ENCODE measurements at places on chromosomes 13 and 19. TPM values are rescaled to one million over a fixed set of nuclear protein-coding genes. Genes with fewer than 3 reads are reported as not detected.

GRCh38 chr13:45300190-45300985 lies 40.6 kb downstream of the TPT1 start:
- no peak for DNase-seq
- no peaks in the 10 kb centered on the region for H3K27me3 ChIP-seq
- no peaks in the 10 kb centered on the region for H3K36me3 ChIP-seq

FPR2 gene
- not detected for total RNA-seq

DNA sequence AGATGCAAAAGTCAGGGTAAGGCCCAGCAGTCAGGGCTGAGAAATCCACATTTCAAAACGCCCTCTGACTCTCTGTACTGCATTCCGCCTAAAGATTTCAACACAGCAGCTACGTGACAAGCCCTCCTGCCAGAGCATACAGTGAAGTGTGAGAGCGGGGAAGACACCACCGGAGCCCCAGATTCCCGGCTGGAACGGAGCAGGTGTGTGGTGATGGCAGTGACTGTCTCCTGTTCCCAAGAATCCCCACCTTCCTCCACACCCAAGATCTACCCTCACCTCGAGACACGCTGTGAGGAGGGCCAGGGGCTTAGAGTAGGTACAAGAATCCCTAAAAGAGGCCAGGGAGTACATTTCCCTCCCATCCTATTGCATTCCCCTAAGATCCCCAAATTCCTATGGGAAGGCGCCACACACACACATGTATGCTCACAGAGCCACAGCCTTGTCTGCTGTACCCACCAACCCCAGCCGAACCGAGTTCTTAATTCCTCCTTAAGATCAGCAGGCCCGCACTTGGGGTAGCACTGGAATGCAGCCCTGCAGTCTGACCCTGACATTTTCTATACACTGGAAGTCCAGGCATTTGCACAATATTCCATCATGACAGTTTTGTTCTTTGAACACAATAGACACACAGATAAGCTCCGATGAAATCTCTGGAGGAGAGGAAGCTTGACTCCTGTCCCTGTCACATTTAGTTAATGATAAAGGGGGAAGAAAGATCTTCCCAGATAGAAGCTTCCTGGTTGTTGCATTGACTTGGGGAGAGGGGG lies 102.9 kb downstream of the FOXO1 start:
- no peak overlapping the region for H3K27ac ChIP-seq
- no peaks in the 10 kb centered on the region for H3K27me3 ChIP-seq
- no peak for DNase-seq
- H3K4me1 ChIP-seq = peaks cover 3% of the 10 kb centered on the region

- H3K36me3 ChIP-seq = peaks cover 23% of the 10 kb centered on the region
- H3K27ac ChIP-seq = no peak overlapping the region
- no peak for DNase-seq
- no peaks in the 10 kb centered on the region for H3K4me1 ChIP-seq
Measured at GRCh38 chr19:54616821-54617560, 13.3 kb upstream of the LILRB1 start.

ZNF677 gene
- total RNA-seq = 63.0 TPM

ELSPBP1 gene
- not detected for total RNA-seq

- no peak overlapping the region for H3K27ac ChIP-seq
- H3K36me3 ChIP-seq = no peaks in the 10 kb centered on the region
- DNase-seq = no peak
- no peaks in the 10 kb centered on the region for H3K4me1 ChIP-seq
- no peak overlapping the region for H3K4me3 ChIP-seq
Measured at GRCh38 chr13:80055847-80056246, 285.1 kb downstream of the SPRY2 start.

SLC27A5 gene
- total RNA-seq = 7.4 TPM

NDUFS7 gene
- 123 TPM for total RNA-seq

DNA sequence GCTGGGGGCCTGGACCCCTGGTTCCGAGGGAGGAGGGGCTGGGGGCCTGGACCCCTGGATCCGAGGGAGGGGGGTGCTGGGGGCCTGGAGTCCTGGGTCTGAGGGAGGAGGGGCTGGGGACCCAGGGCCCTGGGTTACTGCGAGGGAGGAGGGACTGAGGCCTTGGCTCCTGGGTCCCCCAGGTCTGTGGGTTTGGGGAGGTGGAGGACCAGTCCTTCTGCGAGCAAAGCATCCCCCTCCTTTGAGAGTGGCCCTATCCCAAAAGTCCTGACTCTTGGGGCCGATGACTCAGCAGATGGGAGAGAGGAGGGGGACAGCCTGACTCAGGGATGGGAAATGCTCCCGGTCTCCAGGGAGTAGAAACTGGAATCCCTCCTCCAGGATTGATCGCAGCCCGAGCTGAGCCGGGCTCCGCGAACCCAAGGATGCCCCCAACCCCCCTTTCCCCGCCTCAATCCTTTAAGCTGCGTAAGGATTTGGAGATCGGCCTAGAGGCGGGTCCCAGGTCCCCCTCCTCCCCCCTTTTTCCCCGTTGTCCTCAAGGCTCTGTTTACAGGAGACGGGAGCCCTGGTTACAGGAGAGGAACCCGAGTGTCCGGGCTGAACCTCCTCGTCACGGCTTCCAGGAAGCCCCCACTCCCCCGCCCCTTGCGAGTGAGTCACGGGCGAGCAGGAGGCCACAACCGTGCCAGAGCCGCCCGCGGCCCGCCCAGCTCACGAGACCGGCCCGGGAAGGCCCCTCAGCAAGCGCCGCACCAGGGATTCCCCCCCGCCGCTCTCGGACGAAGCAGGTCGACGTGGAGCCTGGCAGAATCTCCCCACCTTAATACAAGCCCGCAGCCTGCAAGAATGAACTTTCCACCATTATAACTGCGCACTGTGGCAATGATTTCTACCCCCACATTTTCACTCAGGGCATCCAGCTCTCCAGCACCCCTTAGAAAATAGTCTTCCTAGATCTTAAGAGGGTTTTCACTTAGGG lies 3.0 kb upstream of the ZFP36 start:
- H3K4me3 ChIP-seq = peak overlapping the region; percentile 78
- H3K36me3 ChIP-seq = no peaks in the 10 kb centered on the region
- H3K4me1 ChIP-seq = peaks cover 21% of the 10 kb centered on the region

KLK15 gene
- total RNA-seq = not detected

KLK2 gene
- not detected for total RNA-seq

- H3K4me1 ChIP-seq = peaks cover 10% of the 10 kb centered on the region
- DNase-seq = no peak
- H3K27ac ChIP-seq = peak overlapping the region; percentile 83
- H3K27me3 ChIP-seq = peaks cover 38% of the 10 kb centered on the region
- H3K4me3 ChIP-seq = peak overlapping the region; percentile 95
Measured at GRCh38 chr13:57629391-57629804, 2.1 kb upstream of the PCDH17 start.

GRCh38 chr13:86992251-86992650 lies 678.9 kb upstream of the SLITRK5 start:
- H3K4me3 ChIP-seq = no peak overlapping the region
- H3K4me1 ChIP-seq = no peaks in the 10 kb centered on the region
- no peaks in the 10 kb centered on the region for H3K36me3 ChIP-seq
- H3K27ac ChIP-seq = no peak overlapping the region
- no peak for DNase-seq

B3GNT8 gene
- total RNA-seq = 15.9 TPM

- peaks cover 26% of the 10 kb centered on the region for H3K4me1 ChIP-seq
- H3K36me3 ChIP-seq = peaks cover 14% of the 10 kb centered on the region
- no peak overlapping the region for H3K4me3 ChIP-seq
- no peak for DNase-seq
- peaks cover 17% of the 10 kb centered on the region for H3K27me3 ChIP-seq
Measured at GRCh38 chr19:17114414-17114831, 38.8 kb downstream of the MYO9B start.
